ENCODE measurements at places on chromosomes 6 and 20.

GRCh38 chr6:14876778-14877613 lies 368.9 kb upstream of the JARID2 start:
- peak; percentile 91 for DNase-seq

- DNase-seq = no peak
Measured at GRCh38 chr6:118207947-118208346, 300.9 kb downstream of the SLC35F1 start.

- DNase-seq = no peak
Measured at GRCh38 chr6:89353702-89354392, 1.3 kb upstream of the UBE2J1 start.

- DNase-seq = no peak
Measured at GRCh38 chr20:62364911-62365736, 2.0 kb downstream of the LAMA5 start.

DNA sequence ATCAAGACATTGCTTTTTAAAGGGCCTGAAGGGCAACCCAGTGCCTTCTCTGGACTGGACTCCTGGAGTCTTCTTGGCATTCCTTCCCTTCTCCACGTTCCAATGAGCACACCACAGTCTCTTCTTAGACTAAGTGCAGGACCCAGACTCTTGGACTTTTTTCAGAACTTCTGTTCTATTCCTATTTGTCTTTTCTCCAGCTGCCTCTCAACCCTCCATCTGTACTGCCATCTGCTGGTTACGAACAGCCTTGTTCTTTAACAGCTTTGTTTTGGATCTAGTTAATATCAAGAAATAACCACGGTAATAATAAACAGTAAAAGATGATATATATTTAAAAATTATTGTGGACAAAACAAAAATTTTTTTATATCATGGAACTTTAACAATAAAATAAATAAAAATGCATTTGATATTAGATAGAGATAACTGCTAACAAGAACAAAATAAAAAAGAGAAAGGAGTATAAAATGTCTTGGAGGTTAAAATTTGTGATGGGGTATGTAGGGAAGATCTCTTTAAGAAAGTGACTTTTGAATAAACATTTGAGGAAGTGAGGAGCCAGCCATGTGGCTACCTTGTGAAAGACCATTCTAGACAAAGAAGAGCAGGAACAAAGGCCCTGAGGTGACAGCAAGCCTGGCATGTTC lies 105.1 kb upstream of the HCRTR2 start:
- DNase-seq = peak; percentile 25

- no peak for DNase-seq
Measured at GRCh38 chr20:59512651-59513050, 91.7 kb upstream of the PHACTR3 start.

GRCh38 chr6:145044641-145045246 lies 690.6 kb downstream of the EPM2A start:
- no peak for DNase-seq

DNA sequence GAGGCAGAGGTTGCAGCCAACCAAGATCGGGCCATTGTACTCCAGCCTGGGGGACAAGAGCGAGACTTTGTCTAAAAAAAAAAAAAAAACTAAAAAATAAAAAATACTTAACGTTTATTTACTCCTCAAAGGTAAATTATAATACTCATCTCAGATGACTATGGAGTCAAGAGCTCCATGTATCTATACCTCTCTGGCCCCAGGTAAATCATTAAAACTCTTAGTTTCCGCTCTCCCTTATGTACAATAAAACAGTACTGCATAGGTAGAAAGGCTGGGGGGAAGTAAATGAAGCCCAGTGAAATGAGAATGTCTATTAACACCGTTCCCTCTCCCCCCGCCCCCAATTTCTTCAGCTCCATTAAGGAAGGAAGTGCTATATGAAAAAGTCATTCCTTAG lies 1.2 kb downstream of the SRSF12 start:
- DNase-seq = no peak

DNA sequence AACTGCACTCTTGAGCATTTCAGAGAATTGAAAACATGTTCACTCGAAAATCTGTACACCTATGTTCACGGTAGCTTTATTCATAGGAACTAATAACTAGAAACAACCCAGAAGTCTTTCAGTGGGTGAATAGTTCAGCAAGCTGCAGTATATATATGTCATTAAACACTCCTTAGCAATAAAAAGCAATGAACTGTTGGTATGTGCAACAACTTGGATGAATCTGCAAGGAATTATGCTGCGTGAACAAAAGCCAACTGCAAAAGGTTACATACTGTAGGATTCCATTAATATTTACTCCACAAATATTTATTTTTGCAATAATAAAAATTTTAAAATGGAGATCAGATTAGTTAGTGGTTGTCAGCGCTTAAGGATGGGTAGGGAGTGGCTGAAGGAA lies 22.1 kb upstream of the FKBP1A start:
- no peak for DNase-seq

DNA sequence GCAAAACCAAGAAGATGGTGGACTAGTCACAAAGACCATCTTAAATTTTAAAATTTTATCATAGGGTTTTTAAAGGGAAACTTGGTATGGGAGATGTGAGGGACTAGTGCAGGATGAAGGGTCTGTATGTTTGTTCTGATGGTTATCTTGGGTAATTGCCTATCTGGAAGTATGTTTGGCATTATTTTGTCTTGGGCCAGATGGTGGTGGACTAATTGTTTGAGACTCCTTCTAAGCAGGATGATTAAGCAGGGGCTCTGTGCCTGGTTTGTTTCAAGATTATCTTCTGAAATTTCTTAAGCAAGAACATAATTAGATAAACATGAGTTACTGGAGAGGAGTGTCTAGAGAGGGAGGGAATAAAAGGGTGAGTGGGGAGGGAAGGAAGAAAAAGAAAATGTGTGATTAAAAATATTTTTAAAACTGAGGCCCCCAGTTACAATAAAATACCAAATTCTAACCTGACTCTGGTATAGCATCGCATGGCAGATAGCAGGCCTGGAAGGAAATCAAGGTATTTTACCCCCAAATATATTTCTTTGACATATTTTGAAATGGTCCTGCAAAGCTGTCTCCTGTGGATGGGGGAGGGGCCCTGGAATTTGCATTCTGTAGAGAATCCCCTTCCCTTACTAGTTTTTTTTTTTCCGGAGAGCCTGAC lies 49.9 kb upstream of the FAM184A start:
- DNase-seq = no peak

DNA sequence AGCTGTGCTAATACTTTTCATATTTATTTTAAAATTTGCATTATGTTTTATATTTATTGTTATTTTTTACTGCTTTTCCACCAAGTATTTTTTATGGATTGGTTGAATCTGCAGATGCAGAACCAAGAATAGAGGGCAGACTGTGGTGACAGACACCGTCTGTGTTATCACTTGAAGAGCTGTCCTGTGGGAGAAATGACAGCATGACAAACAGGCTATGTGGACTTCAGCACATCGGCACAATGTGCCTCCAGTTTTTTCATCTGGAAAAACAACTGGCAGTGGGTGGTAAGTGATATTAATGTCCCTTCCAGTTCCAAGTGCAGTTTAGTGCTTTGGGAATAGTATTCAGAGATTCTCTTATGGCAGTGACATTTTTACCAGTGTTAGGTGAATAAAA lies 492.9 kb downstream of the PRKN start:
- DNase-seq = no peak

DNA sequence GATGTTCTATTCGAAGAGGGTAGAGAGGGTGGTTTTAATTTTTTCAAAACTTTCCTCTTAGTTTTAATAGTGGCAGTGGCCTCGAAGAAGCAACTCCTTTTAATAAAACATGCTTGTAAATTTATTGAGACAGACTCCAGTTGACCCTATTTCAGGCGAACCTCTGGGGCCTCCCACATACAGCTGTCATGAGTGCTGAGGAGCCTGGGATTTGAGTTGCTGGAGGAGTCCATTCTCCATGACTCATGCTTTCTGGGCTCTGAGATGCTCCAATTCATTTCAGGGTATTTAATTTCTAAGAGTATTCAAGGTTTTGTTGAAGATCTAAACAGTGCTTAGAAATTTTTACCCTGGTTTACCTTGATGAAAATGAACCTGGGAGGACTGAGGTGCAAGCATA lies 580.4 kb downstream of the CBLN4 start:
- DNase-seq = no peak
